ENCODE measurements at places on chromosomes 16 and 17. TPM values are rescaled to one million over a fixed set of nuclear protein-coding genes. Genes with fewer than 3 reads are reported as not detected.

NOXO1 gene
- 0.67 TPM for polyA plus RNA-seq

TNFRSF13B gene
- polyA plus RNA-seq = 0.14 TPM

DPEP1 gene
- polyA plus RNA-seq = 133 TPM

ENPP7 gene
- not detected for polyA plus RNA-seq

KRT27 gene
- not detected for polyA plus RNA-seq

FAM20A gene
- polyA plus RNA-seq = 21.7 TPM

RNF222 gene
- not detected for polyA plus RNA-seq

GLTPD2 gene
- not detected for polyA plus RNA-seq

NPIPB2 gene
- 6.2 TPM for polyA plus RNA-seq

PSMD3 gene
- polyA plus RNA-seq = 42.6 TPM

DRC3 gene
- polyA plus RNA-seq = 3.1 TPM

PIPOX gene
- 0.67 TPM for polyA plus RNA-seq

CD300H gene
- polyA plus RNA-seq = 0.52 TPM

ADAP2 gene
- 8.6 TPM for polyA plus RNA-seq

WFIKKN1 gene
- 0.67 TPM for polyA plus RNA-seq

GNG13 gene
- polyA plus RNA-seq = not detected

HSPB9 gene
- polyA plus RNA-seq = 0.09 TPM

NPIPB8 gene
- not detected for polyA plus RNA-seq

MTSS2 gene
- 36.6 TPM for polyA plus RNA-seq

TBC1D3K gene
- not detected for polyA plus RNA-seq
